ENCODE measurements at places on chromosomes 3 and 15.

GRCh38 chr3:58924578-58924977, 125.2 kb downstream of the CFAP20DC start:
- DNase-seq: peak; percentile 57

- no peak for DNase-seq
Observed at GRCh38 chr3:151852074-151852811, 21.2 kb upstream of the SUCNR1 start.

- peak; percentile 99 for DNase-seq
Observed at GRCh38 chr3:66428733-66429132, 72.1 kb downstream of the LRIG1 start.

DNA sequence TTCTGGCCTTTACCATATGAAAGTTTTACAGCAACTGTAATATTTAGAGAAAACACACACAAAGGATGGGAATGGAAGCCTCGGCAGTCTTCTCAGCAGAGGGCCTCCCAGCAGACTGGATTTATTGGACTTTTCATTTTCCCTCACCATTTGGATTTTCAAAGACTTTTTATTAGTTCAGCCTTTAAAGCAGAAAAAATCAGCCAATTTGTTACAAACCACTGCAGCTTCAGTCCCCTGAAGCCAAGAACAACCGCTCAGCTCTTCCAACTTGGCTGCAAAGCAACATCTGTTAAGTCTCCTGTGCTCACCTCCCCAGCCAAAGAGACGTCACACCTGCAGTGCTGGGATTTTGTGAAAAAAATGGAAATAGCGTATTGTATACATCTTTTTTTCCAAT, 120.8 kb downstream of the GMPS start:
- DNase-seq: no peak

DNA sequence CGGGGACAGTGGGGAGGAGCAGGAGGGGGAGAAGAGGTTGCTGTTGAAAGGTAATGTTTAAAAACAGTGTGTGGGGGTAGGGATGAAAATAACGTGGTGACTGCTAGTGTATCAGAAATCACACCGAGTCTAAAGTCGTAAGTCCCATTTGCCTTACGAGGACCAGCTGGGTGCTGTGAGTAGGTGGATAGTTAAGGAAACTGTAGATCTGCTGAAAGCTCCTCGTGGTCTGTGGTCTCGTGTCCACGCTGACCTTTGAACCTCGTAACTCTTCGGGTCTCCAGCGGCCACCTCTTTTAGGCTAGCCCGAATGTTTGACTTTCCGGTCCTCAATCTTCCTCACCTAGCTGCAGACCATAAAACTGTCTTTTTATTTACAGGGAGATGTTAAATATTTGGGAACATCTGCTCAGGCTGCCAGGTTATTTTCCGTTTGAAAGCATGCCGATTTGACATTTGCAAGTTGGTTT, 29.3 kb upstream of the ST3GAL6 start:
- DNase-seq: peak; percentile 1

DNA sequence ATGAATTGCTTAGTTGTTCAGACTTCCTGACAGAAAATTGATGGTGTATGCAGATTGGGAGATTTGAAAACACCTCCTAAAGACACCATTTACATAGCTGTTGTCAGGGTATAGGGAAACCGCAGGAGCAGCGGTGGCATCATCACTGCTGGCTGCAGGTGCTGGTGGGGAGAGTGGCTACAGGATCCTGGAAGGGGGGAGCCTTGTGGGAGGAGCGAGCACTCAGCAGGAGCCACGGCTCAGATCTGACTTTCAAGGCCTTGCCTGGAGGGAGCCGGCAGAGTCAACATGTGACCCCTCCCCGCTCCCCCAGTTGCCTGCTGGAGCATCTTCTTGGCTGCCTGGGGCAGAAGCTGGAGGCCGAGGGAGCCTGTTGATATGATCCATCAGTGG, 26.1 kb downstream of the EDEM1 start:
- DNase-seq: no peak

DNA sequence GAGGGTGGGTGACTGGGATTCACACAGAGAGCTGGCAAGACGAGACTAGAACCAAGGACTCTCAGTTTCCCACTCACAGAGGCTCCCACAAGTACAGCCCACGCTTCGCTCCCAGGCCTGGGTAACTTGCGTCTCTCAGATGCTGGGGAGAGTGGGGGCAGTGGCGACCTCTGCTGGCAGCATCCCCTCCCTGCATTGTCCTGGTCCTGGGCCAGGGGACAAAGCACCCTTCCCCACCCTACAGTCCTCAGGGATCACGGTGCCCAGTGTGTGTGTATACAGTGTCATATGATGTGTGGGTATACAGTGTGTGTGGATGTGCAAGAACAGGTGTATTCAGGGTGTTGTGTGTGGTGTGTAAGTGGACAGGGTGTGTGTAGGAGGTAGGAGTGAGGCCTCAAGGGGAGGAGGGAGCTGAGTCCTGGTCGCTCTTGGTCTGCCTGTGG, 12.8 kb downstream of the VILL start:
- DNase-seq: peak; percentile 27

- DNase-seq: no peak
Observed at GRCh38 chr3:152428577-152428976, 159.8 kb downstream of the MBNL1 start.

GRCh38 chr3:152595975-152596821, 238.7 kb upstream of the P2RY1 start:
- peak; percentile 86 for DNase-seq

- DNase-seq: no peak
Observed at GRCh38 chr15:49148727-49149126, 6.7 kb downstream of the COPS2 start.

DNA sequence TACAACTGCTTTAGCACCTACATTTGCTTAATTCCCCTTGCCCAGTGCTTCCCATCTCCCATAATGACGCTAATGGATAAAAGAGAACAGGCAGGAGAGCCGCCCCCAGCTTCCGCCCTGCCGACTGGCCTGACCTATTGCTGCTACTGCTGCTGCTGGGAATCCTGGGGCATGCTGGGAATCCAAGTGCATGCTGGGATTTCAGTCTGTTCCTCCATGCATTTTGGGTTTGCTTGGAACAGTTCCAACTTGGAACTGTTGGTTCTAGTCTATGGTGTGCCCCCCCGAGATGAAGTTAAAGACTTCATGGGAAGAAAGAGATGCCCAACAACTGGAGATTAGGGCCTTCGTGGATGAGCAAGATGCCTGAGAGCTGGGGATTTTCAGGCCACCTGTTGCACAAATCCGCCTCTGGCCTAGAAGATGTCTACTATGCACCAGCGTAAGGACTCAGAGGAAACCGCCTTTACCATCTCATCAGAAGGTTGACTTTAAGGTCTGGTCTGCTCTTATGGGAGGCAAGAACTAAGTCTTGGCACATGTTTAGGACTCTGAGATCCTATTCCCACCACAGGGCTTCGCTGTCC, 29.0 kb downstream of the HAPLN3 start:
- no peak for DNase-seq

DNA sequence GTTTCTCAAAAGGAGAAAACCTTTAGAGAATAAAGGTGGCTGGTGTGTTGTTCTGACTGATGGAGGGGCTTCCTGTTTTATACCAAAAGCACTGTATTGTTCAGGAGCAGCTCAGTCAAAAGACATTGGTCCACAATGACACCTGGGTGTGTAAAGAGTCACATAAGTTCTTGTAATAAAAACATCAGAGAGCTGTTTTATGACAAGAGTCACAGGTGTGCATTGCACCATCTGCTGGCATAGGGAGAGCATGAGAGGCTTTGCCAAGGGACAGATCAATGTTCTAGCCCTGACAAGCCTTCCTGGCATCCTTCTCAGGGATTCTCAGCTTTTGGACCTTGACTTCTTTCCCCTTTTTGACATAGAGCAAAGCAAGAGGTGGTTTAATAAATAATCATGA, 20.4 kb downstream of the ARPP21 start:
- DNase-seq: no peak

GRCh38 chr3:141677701-141678100, 60.4 kb upstream of the RNF7 start:
- DNase-seq: no peak

- DNase-seq: no peak
Observed at GRCh38 chr15:57496946-57497869, 94.5 kb upstream of the MYZAP start.

DNA sequence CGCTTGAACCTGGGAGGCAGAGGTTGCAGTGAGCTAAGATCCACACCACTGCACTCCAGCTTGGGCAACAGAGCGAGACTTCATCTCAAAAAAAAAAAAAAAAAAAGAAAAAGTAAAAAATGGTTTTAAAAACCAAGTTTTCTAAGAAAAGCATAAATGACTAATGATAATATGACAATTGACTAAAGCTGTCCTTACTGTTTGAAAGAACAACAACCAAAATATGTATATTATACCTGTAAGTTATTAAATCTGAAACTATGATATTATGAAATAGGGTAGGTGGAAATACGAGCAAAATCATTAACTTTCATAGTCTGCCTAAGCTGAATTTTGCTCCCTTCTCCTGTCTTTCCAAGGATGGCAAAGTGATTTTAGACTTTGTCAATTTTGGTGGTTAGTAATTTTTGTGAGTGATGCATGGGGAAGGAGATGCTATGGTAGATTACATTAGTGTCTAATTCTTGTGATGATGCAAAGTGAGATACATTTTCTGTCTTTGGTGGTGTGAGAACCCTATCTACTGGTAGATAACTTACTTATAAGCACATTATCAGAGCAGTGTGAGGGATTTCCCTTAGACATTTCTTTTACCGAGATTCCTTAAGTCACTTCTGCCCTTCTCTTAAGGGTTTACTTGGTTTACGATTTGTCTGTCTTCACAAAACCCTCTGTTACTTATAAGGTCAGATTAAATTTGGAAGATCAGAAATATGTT, 10.6 kb upstream of the CHD2 start:
- no peak for DNase-seq

- DNase-seq: no peak
Observed at GRCh38 chr3:56833022-56833421, 31.3 kb upstream of the ARHGEF3 start.

GRCh38 chr3:122907471-122907870, 112.6 kb downstream of the SLC49A4 start:
- DNase-seq: no peak

- DNase-seq: peak; percentile 50
Observed at GRCh38 chr15:77187751-77188464, 117.0 kb upstream of the TSPAN3 start.

- DNase-seq: peak; percentile 42
Observed at GRCh38 chr3:154758109-154758868, 321.8 kb upstream of the MME start.

DNA sequence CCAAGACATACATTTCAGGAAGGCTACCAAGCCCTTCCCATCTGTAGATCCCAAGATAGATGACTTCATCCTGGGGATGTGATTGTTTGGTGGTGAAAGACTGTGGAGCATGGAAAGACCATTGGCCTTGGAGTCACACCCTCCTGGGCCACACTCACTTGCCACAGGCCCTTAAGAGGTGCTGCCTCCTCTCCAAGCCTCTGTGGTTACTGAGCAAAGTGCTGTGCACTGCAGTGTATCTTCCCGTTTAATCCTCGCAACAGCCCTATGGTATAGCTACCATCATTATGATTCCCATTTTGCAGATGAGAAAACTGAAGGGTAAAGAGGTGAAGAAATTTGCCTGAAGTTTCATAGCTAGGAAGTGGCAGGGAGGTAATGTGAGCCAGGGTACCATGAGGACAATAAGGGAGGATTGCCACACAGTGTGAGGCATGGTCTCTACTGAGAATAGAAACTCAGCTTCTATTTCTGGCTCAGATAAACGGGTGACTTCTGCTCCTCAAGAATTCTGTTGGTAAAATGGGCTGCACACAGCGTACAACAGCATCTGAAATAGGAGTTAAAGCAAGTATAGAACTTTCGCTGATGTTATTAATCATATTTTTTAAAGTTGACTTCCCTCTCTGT, 23.9 kb upstream of the RHO start:
- no peak for DNase-seq

- peak; percentile 71 for DNase-seq
Observed at GRCh38 chr3:58874795-58875194, 175.0 kb downstream of the CFAP20DC start.

DNA sequence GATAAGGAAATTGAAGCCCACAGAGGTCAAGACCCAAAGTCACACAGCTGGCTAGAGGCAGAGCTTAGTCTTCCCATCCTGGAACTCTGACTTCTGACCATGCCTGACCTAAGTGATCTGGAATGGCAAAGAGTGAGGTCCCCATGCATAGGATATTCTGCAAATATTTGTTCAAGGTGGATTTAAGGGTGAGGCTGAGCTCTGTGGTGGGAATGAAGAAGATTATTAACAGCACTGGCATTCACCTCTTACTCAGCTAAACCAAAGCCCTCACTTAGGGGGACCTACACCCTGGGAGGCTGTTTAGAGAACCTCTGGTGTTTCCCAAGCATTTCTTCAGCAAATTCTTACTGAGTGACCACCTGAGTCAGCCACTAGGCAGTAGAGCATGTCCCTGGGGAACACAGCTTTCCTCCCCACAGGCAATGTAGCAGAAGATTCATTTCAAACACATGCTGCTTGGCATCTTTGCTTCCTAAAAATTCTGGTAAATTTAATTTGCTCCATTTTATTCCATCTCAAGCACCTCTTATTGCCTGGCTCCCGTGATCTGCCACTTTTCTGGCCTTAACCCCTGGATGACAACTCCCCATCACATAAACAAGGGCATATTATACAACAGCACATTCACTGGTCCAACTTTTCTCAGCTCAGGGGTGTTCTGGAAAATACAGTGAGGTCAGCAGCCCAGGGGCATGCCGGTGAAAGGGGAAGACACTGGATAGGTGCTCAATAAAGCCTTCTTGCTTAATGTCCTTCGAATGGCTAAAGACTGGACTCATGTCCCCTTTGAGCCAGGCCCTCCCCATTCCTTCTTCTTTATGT, 176.0 kb downstream of the ABHD5 start:
- peak; percentile 95 for DNase-seq

DNA sequence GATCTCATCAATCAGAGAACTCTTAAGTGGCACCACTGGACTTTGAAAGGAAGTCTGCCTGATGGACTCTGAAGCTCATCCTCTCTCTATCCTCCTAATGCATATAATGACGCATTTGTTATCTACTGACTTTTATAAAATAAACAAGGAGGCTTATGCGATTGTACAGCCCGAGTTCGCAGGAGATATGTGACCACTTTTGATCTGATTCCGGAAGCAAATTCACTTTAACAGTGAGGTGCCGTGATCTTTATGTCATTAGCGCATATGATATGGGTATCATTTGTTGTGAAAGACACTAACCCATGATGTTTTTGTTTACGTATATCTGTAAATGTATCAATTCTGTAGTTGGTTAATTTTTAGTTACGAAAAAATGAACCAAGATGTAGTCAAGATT, 427 bp upstream of the RNF111 start:
- DNase-seq: no peak

- no peak for DNase-seq
Observed at GRCh38 chr15:71121442-71121841, 6.2 kb downstream of the THSD4 start.

- DNase-seq: no peak
Observed at GRCh38 chr3:4684117-4684516, 191.0 kb downstream of the ITPR1 start.

GRCh38 chr3:15291589-15292541, 40.5 kb downstream of the SH3BP5 start:
- no peak for DNase-seq

- no peak for DNase-seq
Observed at GRCh38 chr15:41820791-41821423, 7.0 kb upstream of the JMJD7 start.

Measured in fibroblast of skin of right biceps (primary cell).